ENCODE measurements at places on chromosomes 11 and 22.
A peak's percentile ranks its signal among the peaks of the same experiment; 100 is the strongest.

- no peak for DNase-seq
These were observed 4.2 kb upstream of the SERPINH1 start for GRCh38 chr11:75557666-75558494.

DNA sequence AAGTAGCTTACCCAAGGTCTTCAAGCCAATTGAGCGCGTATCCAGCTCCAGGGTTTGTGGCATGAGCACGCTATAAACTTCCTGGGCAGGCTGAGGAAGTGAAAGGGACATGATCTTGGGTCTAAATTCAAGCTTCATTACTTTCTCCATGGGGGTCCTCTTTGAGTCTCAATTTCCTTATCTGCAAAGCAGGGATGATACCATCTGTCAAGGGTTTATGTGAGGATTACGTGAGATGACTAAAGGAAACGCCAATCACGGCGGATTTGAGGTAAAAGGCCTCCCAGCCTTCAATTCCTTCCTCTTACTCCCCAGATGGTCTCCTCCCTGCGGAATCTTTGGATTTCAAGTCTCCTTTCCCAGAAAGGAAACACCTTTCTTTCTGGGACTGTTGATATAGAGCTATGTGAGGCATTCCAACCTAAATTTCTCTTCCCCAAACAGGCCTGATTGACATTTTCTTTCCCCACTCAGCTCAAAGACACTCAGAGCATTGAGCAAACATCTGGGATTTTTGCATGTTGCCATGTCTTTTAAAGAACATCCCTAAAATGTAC lies 474.4 kb downstream of the INSC start:
- no peak for DNase-seq

- DNase-seq, result no peak
These were observed at the start of gene F2 for GRCh38 chr11:46719048-46719542. TSS of gene F2 (plus strand) at chr11:46719213. CDS start at chr11:46719236, 23 bp downstream.

DNA sequence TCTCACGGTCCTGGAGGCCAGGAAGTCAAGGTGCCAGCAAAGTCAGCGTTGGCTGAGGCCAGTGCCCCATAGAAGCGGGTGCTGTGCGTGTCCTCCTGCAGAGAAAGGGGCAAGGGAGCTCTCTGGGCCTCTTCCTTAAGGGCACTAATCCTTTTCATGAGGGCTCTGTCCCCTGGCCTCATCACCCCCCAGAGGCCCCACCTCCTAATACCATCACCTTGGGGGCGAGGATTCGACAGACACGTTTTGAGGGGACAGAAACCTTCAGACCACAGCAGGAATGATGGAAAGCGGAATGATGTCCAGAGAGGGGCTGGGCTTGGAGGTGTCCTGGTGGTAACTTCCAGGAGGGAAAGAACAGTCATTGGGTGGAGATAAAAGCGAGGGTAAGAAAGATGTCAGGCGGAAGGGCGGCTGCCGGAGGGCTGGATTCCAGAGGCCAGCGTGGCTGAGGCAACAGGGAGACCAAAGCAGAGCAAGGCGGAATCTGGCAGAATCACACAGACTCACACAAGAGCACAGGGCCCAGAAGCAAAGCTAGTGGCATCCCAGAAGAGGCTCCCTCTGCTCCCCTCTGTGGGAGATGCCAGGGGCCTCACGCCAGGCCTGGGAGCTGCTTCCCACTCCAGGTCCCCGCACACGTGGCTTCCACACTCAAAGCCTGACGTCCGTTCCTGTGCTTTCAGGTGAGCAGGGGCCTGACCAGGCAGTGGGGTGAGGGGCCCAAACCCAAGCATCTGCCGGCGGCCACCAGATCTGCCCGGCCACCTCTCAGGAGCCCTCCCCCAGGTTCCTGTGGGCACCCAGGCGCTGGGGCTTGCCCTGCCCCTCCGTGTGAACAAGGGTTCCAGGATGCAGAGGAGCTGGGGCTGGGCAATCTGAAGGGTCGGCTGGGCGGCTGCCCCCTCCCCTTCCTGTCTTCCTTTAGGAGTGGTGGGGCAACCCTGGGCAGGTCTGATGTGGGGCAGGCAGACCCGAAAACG lies 784.5 kb downstream of the BRD1 start:
- no peak for DNase-seq

DNA sequence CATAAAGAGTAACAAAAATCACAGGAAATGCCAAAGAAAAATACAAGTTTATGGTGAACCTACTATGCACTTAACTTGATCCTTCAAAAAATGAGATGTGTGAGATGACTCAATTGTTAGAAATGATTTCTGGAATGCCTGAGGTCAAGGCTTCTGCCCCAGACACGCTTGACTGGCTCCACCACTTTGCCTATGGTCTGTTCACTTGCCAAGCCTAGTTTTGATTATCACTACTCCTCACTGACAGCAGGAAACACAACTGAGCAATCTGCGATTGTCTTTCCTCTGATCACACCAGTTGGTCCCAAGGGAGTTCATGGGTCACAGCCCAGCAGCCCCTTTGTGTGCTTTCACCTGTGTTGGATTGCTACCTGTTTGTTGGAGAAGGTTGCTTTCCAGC lies 20.6 kb upstream of the PRDM10 start:
- DNase-seq, result peak; percentile 61
